ENCODE measurements at places on chromosomes 16 and 17. TPM values are rescaled to one million over a fixed set of nuclear protein-coding genes. Genes with fewer than 3 reads are reported as not detected.
A peak's percentile ranks its signal among the peaks of the same experiment; 100 is the strongest.

DNA sequence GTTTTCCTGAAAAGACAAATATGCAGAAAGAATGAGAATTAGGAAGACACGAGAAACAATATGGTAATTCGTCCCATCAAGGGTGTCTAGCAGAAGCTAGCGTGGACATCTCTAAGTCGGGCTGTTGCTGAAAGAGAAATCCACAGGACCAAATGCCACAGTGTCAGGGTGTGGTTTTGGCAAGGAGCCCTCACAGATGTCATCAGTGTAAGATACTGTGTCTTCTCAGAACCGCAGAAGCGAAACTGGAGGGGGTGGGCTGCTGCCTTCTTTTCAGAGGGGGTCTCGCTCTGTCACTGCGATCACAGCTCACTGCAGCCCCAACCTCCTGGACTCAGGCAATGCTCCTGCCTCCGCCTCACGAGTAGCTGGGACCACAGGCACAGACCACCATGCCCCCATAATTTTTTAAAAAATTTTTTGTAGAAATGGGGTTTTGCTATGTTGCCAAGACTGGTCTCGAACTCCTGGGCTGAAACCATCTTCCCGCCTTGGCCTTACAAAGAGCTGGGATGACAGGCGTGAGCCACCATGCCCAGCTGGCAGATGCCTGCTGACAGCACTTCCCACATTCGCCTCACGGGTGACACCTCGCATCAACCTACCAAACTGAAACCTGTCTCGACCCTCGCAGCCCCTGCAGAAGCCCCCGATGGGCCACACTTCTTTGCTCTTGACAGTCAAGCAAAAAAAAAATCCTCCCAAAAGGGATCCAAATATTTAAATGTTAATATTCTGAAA is 26.2 kb downstream of the TRAP1 start:
- no peaks in the 10 kb centered on the region for H3K27me3 ChIP-seq
- H3K4me3 ChIP-seq: no peak overlapping the region
- H3K4me1 ChIP-seq: peaks cover 7% of the 10 kb centered on the region
- H3K27ac ChIP-seq: no peak overlapping the region
- no peak for DNase-seq
- peaks cover 8% of the 10 kb centered on the region for H3K36me3 ChIP-seq

DNA sequence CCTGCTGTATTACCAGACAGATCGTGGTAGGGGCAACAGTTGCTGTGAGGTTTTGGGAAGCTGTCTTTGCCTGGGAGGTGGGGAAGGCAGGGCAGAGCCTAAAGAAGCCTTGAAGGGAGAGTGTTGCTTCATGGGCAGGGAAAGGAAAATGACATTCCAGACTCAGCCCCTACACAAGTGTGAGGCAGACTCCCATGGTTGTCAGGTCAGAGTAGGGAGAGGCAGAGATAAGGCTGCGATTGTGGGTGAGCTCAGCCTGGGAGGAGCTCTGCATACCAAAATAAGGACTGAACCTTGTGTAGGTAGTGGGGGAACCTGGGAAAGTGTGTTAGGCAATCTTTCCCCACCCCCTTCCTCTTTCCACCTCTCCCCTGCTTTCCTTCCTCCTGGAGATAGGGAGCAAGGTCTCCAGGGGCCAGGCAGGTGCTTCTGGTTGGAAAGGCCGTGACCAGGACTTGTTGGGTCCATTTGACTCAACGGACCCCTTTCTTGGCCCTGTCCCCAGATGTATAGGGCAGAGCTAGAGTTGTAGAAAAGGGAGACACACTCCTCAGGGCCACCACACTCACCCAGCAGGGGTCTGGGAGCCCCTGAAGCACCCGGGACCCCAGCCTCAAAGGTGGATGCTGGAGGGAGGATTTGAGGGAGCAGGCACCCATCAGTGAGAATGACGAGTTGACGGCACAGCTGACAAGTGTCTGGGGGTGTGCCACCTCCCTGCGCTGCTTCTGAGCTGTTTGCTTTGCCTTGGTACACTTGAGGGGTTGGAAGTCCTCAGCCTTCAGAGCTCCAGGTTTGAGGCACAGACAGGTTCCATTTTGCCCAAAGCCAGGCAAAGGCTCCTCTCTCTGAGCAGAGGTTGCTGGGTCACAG is 18.5 kb upstream of the TOB1 start:
- H3K27ac ChIP-seq: no peak overlapping the region
- no peaks in the 10 kb centered on the region for H3K27me3 ChIP-seq
- DNase-seq: no peak
- no peak overlapping the region for H3K4me3 ChIP-seq

GRCh38 chr17:5913032-5913531 is 157.1 kb upstream of the WSCD1 start:
- no peaks in the 10 kb centered on the region for H3K4me1 ChIP-seq
- no peak overlapping the region for H3K4me3 ChIP-seq
- no peak for DNase-seq
- H3K27ac ChIP-seq: no peak overlapping the region
- no peaks in the 10 kb centered on the region for H3K36me3 ChIP-seq

DNA sequence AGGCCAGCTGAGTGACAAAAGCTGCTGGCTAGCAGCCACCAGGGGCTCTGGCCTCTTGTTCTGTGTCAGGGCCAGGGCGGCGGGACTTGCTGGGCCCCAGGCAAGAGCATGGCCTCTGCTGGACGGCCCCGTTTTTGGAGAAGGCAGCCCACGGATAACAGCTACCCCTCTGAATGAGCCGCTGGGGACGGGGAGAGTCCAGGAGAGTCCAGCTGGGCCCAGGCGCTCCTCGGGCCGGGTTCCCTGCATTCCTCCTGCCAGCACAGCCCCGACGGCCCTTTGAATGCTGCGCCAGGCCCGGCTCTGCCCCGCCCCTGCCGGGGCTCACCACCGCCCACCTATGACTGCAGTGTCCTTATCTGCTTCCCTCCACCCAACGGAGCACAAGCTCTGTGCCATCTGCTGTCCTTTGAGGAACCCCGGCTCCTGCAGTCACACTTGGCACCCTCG is 33.4 kb downstream of the SLC7A5 start:
- H3K27me3 ChIP-seq: no peaks in the 10 kb centered on the region
- H3K4me1 ChIP-seq: no peaks in the 10 kb centered on the region

DNA sequence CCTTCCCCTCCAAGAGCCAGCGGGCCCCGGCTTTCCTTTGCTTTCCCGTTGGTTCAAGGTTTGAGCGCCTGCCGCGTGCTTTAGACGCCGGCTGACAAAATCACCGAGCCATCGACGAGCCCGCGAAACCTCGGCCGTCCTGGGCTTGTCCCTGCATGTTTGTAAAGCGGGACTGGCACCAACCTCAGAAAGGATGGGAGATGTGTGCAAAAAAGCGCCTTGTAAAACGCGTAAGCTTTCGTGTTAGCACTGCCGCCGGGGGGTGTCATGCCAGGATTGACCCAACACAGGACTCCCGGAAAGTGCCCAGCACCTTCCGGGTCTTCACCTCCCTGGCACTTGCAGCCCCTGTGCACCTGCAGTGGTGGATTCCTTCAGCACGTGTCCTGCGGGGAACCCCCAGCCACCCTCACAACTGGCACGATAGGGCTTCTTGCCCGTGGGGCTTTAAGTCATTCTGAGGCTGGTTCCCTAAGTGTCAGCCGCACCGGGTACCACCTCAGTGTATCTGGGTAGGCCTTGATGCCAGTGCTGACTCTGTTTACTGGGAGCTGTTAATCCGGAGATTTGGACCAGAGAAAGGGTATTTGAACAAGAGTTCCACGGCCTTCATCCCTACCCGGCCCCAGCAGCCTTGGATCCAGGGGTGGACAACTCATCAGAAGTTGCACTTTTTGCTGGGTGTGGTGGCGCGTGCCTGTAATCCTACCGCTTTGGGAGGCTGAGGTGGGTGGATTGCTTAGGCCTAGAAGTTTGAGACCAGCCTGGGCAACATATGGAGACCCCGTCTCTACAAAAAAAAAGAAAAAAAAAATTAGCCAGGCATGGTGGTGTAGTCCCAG is 817 bp downstream of the NDUFAF8 start:
- no peaks in the 10 kb centered on the region for H3K36me3 ChIP-seq
- no peaks in the 10 kb centered on the region for H3K27me3 ChIP-seq
- H3K4me3 ChIP-seq: peak overlapping the region; percentile 89
- peak; percentile 23 for DNase-seq

- no peaks in the 10 kb centered on the region for H3K4me1 ChIP-seq
- H3K27ac ChIP-seq: no peak overlapping the region
- no peaks in the 10 kb centered on the region for H3K27me3 ChIP-seq
- H3K36me3 ChIP-seq: no peaks in the 10 kb centered on the region
- no peak for DNase-seq
Measured at GRCh38 chr17:31663576-31663975, 195.5 kb downstream of the COPRS start.

DNA sequence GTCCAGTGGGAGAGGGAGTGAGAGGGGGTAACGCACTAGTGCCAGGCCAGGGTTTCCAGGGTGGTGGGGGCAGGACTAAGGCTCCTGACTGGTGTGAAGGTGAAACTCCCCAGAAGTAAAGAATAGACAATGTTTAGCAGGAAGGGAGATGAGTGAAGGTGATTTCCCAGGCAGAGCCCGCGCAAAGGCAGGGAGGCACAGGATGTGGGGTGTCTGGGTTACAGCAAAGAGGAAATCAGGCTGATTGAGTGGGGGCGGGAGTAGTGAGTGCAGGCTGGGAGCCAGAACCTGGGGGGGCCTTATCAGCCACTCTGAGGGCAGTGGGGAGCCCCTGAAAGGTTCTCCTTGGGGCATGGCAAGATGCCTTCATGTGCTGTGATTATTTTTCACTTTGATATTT is 167.5 kb downstream of the UTP18 start:
- H3K27me3 ChIP-seq: no peaks in the 10 kb centered on the region
- DNase-seq: peak; percentile 91
- H3K4me1 ChIP-seq: peaks cover 52% of the 10 kb centered on the region
- H3K36me3 ChIP-seq: no peaks in the 10 kb centered on the region
- H3K4me3 ChIP-seq: peak overlapping the region; percentile 26

DNA sequence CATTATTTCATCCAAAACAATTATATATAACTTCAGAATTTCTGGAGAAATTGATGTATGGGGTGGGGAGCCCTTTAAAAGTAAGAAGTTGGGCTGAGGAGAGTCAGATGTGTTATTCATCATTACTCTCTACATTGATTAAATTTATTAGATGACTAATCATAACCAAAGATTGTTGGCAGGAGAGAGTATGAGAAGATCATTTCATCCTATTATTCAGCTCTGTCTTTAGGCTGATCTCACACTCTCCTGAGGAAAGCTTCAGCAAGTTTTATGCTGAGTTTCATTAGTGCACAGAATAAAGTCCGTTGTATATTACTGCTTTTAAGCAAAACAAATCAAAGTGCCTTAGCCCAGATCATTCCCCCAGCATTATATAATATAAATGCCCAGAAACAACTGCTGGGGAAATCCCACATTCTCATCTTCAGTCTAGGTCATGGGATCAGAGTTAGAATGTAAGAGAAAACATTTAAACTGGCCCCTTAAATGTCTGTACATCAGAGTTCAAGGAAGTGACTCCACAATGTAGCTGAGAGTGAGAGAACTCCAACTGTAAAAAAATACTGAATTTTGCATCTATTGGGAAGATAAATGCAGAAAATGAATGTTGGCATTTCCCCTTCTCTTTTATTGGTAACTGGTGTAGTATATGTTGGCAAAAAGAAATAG is 130.1 kb upstream of the HLF start:
- no peak overlapping the region for H3K4me3 ChIP-seq
- H3K27me3 ChIP-seq: no peaks in the 10 kb centered on the region
- no peaks in the 10 kb centered on the region for H3K4me1 ChIP-seq
- H3K36me3 ChIP-seq: no peaks in the 10 kb centered on the region

- no peak overlapping the region for H3K4me3 ChIP-seq
- no peaks in the 10 kb centered on the region for H3K36me3 ChIP-seq
- no peak overlapping the region for H3K27ac ChIP-seq
- H3K4me1 ChIP-seq: peaks cover 6% of the 10 kb centered on the region
- peak; percentile 56 for DNase-seq
Measured at GRCh38 chr17:6455321-6455705, 11.1 kb downstream of the PIMREG start.

DNA sequence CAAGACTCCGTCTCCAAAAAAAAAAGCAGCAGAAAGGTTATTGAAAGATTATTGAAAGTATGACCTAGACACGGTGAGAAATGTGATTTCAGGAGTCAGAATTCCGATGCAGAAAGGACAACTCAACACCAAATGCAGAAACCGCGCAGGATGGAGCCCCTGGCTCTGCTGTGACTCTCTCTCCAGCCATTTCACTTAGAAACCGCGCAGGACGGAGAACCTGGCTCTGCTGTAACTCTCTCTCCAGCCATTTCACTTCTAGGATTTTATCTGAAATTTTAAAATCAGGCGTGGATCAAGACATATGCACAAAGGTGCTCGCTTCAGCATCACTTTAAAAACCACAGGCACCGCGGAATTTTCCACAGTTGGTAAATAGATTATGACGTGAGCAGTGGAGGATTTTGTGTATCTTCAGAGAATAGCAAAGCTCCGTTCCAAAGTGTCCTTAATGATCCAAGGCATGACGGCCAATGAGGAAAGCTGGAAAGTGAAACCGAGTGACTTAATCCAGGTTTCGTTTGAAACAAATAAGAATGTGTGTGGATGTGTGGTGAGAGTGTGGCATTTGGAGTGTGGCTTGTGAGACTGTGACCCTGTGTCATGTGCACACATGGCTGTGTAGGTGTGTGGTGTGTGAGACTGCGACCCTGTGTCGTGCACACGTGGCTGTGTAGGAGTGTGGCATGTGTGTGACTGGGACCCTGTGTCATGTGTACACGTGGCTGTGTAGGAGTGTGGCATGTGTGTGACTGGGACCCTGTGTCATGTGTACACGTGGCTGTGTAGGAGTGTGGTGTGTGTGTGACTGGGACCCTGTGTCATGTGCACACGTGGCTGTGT is 9.5 kb downstream of the UTS2R start:
- no peak overlapping the region for H3K27ac ChIP-seq
- H3K4me3 ChIP-seq: no peak overlapping the region
- H3K27me3 ChIP-seq: no peaks in the 10 kb centered on the region
- no peak for DNase-seq

DNA sequence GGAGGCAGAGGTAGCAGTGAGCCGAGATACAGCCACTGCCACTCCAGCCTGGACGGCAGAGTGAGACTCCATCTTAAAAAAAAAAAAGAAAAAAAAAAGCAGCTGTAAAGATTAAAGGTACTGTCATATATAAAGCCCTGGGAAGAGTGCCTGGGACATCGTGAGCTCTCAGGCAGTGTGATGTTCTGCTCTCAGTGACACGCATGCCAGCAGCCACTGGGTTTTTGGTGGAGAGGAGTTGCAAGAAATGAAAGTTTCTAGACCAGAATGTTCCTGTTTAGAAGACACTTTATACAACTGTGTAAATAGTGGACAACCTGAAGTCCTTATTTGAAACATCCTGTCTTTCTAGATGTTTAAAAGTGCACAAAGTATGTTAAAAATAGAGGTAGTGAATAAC is 213.2 kb downstream of the IRF8 start:
- no peaks in the 10 kb centered on the region for H3K36me3 ChIP-seq
- no peaks in the 10 kb centered on the region for H3K4me1 ChIP-seq
- H3K4me3 ChIP-seq: no peak overlapping the region
- no peak for DNase-seq
- H3K27me3 ChIP-seq: no peaks in the 10 kb centered on the region

The MT1X gene
- polyA plus RNA-seq: 76.0 TPM

The MPV17L gene
- polyA plus RNA-seq: not detected

The PLD6 gene
- 18.4 TPM for polyA plus RNA-seq

The SYT17 gene
- not detected for polyA plus RNA-seq

The SLC47A1 gene
- polyA plus RNA-seq: not detected

Measured in CD4-positive, alpha-beta memory T cell (primary cell).